CD14-positive monocyte (primary cell): ENCODE measurements at places on chromosomes 7 and 10. TPM values are rescaled to one million over a fixed set of nuclear protein-coding genes. Genes with fewer than 3 reads are reported as not detected.

GRCh38 chr10:74432841-74433594 is 282.0 kb downstream of the ADK start:
- DNase-seq: no peak

- no peak for DNase-seq
These were observed 148.7 kb downstream of the FGFR2 start for GRCh38 chr10:121449482-121449924.

DNA sequence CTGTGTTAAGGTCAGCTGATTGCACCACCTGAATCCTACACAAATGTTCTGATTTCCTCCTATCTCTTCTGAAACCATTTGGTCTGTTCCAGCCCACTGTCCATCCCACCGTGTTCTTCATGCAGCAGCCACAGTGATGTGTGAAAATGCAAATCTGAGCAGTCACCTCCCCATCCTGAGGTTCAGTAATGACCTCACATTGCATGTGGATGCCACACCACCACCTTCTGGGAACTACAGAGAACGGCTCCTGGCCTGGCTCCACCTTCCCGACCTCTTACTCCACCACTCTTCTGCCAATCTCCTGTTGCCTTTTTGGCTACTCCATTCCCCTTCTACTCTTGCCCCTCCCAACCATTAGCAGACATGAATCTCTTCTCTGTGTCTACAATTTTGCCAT is 244.4 kb downstream of the TNS3 start:
- DNase-seq: no peak

- DNase-seq: no peak
These were observed 629.3 kb downstream of the IPMK start for GRCh38 chr10:57638411-57638810.

DNA sequence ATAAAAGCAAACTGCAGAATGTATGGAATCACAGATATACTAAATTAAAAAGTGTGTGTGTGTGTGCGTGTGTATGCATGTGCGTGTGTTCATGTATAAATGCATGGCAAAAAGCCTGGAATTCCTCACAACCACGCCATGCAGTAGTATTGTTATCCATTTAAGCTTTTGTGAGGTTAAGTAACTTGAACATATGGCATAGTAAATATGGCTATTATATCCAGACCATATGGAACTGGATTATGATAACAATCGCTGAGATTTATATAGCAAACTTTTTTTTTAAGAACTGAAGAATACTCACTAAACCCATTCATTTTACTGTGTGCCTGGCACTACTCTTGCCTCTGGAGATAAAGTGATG is 22.3 kb upstream of the NANOS1 start:
- DNase-seq: no peak

DNA sequence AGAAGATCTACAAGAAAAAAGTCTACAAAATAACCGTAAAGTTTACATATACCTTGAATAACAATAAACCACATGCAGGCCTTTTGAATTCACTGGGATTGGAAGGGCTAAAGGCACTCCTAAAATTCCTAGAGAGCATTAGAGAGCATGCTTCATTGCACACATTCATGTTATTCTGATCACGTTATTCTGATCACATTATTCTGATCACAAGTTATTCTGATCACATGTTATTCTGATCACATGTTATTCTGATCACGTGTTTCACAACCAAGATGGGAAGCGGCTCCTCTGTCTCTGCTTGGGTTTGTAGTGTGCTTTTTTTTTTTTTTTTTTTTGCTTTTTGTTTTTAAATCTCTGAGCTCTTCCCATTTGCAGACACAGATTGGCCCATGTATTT is 20.5 kb downstream of the ADARB2 start:
- DNase-seq: no peak

DNA sequence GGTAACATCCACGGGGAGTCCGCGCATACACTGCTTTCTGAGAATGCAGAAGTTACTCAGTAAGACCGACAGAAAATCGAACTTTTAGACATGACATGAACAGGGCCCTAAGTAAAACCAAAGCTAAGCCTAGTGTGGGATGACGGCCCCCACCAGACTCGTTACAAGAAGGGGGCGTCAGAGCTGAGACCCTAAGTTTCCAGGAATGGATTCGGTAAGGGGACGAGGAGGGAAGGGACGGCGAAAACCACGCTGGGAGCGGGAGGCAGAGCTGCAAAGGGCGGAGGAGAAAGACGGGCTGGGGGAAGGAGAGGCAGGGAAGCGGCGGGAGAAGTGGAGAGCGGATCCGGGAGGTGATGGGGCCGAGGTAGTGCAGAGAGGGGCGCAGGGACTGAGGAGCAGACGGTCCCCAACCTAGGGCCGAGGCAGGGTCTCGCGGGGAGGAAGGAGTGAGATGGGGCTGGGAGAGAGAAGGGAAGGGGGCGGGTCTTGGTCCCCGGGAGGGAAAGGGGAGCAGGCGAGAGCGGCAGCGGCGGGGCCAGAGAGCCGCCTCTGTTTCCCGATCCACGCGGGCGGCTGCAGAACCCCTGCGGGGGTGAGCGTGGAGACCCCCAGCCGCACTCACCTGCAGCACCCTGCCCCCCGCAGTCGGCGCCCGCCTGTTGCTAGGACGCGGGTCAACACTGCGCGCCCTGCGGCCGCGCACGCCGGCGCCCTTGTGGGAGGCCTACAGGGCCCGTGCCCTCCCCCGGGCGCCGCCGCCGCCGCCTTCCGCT is 513 bp downstream of the ODAD2 start:
- no peak for DNase-seq

DNA sequence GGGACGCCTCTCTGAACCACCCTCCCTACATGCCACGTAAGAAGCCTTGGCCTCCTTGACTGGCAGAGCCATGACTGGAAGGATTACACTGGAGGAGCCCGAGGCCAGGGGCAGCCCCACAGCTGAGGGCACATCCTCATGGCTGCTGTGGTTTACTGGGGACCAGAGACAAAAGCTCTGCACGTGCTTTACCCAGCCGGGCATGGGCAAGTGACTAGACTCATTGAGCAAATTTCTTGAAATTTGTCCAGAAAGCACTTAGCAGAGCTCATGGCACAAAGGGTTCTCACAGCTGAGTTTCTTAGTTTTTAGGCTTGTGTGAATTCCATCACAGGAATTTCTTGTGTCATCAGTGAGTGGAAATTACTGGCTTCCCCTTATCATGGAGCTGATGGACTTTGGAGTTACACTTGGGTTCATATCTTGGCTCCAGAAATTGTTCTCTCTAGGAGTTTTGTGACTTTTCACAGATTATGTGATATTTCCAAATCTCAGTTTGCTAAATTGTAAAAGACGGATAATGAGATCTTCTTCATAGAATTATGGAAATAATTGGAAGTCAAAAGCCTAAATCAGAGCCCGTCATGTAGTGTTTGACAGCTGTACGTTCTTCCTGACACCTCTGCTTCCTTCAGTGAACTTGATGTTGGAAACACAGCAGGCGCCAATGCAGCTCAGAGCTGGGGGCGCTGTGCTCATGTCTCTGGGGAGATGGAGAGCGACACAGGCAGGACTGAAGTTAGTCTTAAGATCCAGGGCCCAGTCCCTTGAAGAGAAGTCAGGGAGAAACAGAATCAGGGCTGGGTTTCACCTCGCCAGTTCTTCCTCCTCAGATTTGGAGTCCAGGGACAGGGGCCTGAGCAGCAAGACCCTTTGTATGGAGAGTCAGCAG is 47.7 kb upstream of the MGAM2 start:
- no peak for DNase-seq

GRCh38 chr7:74141705-74142104 is 32.5 kb upstream of the EIF4H start:
- DNase-seq: no peak

- DNase-seq: no peak
These were observed 326.3 kb downstream of the DNAJB6 start for GRCh38 chr7:157662981-157663716.

- DNase-seq: no peak
These were observed 147.5 kb downstream of the SLC16A9 start for GRCh38 chr10:59562126-59562525.

DNA sequence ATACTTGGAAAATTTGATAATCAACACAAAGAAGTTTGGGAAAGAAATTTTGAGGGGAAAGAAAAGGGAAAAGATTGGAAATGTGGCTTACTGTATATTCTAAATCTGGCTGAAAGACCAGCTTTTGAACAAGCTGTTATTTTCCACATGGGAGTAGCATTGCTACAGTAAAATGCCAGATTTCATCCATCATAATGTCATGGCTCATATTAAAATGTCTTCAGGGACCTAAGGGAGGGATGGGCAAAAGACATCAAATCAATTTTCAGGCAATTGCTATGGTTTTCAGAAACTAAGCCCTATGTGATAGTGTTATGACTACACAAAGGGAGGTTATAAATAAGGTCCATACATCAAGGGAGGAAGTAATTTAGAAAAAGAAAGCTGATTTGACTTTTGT is 1116.9 kb upstream of the CELF2 start:
- DNase-seq: no peak

- no peak for DNase-seq
These were observed 176.8 kb upstream of the FERD3L start for GRCh38 chr7:19322002-19322401.

DNA sequence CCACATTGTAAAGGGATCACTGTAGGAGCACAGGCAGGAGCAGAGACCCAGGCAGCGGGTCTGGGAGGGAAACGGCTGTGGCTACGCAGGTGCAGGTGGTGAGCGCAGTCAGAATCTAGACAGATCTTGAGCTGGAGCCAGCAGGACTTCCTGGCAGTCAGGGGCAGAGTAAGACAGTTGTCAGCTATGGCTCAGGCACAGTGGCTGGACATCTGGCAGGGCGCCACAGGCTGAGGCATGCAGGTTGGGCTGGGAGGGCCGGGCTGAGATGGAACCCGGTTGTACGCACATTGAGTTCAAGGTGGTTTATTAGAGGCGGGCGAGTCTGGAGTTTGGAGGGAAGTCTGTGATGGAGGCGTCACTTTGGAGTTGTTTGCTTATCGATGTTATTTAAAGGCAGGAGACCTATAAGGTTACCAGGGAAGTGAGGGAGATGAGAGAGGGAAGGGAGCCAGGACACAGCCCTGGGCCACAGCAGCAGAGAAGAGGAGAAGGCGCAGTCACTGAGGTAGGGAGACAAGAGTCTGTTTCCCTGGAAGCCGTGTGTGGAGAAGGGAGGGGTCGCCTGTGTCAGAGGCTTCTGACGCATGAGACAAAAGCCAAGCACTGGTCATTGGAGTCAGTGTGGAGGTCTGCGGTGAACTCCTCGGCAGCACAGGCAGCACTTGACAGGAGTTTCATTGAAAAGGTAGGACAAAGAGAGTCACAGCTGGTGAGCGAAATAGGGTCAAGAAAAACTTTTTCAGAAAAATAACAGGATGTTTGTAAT is 73.8 kb downstream of the LANCL2 start:
- DNase-seq: no peak

Gene RNF32
- 0.13 TPM for polyA plus RNA-seq

Gene FAM131B
- polyA plus RNA-seq: not detected

Gene FGL2
- 774 TPM for polyA plus RNA-seq

Gene ARHGAP22
- 7.8 and 8.5 TPM in 2 replicates for polyA plus RNA-seq

Gene SRGN
- polyA plus RNA-seq: 1,859 TPM

Gene DUS4L
- 1.4 and 2.3 TPM in 2 replicates for polyA plus RNA-seq

Gene MEOX2
- polyA plus RNA-seq: not detected

Gene NEUROD6
- not detected for polyA plus RNA-seq

Gene C10orf53
- polyA plus RNA-seq: not detected in 2 replicates

Gene CDH23
- 8.2 TPM for polyA plus RNA-seq

Gene PIP
- polyA plus RNA-seq: not detected in 2 replicates
